ENCODE measurements at places on chromosomes 3 and 15. TPM values are rescaled to one million over a fixed set of nuclear protein-coding genes. Genes with fewer than 3 reads are reported as not detected.

The VGLL3 gene
- total RNA-seq, result 21.2 TPM

The CYP19A1 gene
- 2.0 TPM for total RNA-seq

The SAMMSON gene
- total RNA-seq, result 0.04 TPM

The PSTPIP1 gene
- total RNA-seq, result 2.3 TPM

The TMEM212 gene
- total RNA-seq, result 0.09 TPM

The NR2E3 gene
- 3.4 TPM for total RNA-seq

The CHST2 gene
- 4.1 TPM for total RNA-seq

The SLC51B gene
- 0.71 TPM for total RNA-seq

The PLCH1 gene
- total RNA-seq, result 0.44 TPM

The GOLGA6L6 gene
- total RNA-seq, result not detected

The SLC28A1 gene
- 0.35 TPM for total RNA-seq

The LRRC57 gene
- 17.7 TPM for total RNA-seq

The PARP3 gene
- 5.6 TPM for total RNA-seq

The ARGFX gene
- total RNA-seq, result not detected

The C3orf85 gene
- not detected for total RNA-seq

The SNX1 gene
- 28.3 TPM for total RNA-seq

The CYP8B1 gene
- total RNA-seq, result not detected

The PLSCR4 gene
- 19.4 TPM for total RNA-seq
